Stimulated activated CD4-positive, alpha-beta T cell treated with anti-CD3 and anti-CD28 coated beads, TNF-alpha, amount 100 ng/mL, for 4 hours (primary cell): ENCODE measurements at places on chromosomes 2 and 18.

- no peak for DNase-seq
Observed at GRCh38 chr2:217937446-217937845, 65.3 kb downstream of the TNS1 start.

DNA sequence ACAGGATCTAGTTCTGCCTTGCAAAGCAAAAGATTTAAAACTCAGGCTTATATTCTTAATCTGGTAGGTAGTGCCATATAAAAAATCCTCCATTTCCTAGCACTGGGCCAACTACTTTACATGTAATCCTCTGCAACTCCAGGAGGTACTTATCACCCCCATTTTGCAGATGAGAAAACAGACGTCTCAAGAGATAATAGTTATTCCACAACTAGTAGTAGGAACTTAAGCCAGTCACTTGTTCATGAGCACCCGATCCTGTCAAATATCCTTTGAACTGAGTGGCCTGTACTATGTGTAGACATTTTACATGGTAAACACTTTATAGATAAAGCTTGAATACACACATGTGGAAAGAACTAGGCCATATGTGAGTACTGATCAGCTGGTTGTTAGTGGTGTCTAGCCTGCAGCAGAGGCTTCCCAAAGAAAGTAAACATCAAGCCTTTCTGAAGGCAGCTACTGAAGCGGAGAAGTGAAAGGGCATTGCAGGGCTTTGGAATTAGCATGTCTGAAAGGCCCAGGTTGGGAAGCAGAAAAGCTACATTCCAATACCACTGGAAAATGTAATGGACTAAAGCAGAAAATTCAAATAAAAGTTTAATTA, 48.0 kb downstream of the NAB1 start:
- DNase-seq: no peak

GRCh38 chr18:27763936-27764335, 413.0 kb downstream of the CDH2 start:
- DNase-seq: no peak

GRCh38 chr18:54926593-54927325, 32.5 kb downstream of the CCDC68 start:
- no peak for DNase-seq

DNA sequence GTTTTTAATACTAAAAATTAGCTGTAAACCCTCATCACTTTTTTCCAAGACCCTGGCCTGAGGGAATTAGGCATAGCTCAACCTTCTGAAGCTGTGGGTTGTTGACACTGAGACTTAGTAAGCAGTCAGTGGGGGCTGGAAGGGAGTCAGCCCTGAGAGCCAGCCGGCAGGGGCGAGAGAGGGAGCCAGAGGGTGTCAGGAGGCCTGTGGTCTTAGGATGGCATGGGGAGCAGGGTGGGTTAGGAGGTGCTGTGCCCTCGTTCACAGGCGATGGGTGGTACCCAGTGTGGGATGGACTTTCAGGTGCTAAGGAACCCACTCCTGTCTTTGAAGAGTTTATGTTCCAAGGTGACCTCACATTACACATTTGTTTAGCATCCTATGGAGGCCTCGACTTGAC, 49.3 kb downstream of the IL1RL2 start:
- no peak for DNase-seq

DNA sequence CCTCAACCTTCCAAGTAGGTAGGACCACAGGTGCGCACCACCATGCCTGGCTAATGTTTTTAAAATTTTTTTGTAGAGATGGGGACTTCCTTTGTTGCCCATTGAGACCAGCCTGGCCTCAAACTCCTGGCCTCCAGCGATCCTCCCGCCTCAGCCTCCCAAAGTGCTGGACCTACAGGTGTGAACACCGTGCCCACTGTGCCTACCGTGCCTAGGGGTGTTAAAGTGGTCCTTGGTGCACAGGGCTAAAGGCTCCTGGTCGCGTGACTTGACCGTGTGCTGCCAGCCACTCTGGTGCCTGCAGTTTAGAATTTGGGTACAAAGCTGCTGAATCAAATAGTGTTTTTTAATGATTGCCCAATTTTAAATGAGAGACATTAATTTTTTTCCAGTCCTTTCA, 51.0 kb upstream of the KCNG2 start:
- no peak for DNase-seq

- DNase-seq: no peak
Observed at GRCh38 chr18:34953212-34953611, 88.0 kb upstream of the MAPRE2 start.

DNA sequence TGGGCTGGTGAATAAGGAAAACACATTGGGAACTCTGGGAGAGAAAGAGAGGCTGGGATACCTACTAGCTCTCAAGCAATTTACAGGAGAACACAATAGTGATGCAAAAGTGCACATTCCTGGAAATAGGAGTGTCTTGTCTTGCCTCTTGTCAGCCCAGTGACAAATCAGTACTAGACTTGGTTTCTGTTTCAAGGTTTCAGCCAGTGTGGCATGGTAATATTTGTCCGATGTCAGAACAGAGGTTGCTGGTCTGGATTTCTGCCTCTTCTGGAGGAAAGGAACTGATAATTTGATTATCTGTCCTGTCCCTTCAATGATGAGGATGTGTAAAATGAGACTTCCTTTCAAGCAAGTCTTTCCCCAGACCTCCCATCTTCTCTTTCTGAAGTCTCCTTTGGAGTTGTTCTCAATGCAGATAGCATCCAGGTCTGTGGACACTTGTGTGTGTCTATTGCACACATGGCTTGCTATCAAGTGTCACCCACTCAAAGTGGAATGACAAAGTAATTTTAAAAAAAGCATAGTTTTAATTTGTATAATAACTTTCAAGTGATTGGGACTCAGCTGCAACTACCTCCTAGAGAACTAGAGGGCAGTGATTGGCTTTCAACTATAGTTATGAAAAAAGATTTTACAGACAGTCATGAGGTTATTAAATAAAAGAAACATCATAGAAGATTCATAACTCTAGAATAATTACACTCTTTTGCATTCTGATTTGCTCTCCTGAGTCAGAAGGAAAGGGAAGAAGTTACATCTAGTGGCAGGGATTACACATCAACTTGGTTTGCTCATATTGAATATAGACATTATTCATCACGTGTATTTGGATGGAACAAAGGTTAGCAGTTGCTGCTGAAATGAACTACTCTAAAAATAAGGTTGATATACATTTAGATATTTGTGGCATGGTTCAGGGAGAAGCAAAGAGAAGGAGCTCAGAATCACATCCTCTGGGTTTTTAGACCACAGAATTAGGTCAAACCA, 4.5 kb downstream of the GPR39 start:
- DNase-seq: no peak

DNA sequence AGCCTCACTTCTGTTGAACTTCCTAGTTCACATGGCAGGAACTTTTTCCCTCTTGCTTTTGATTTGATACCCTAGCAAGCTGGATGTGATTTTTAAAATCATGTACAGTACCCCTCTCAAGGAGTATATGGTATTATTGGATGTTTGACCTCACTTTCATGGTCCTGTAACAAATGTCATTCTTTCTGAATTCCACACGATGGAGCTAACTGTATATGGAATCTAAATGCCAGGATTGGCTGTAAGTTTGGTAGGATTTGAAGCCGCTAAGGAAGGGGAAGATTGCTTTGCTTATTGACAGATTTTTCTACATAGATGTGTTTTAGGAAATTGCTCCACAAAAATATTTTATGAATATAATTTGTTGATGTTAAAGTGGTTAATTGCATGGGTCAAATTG, 18.3 kb downstream of the MAIP1 start:
- DNase-seq: no peak

DNA sequence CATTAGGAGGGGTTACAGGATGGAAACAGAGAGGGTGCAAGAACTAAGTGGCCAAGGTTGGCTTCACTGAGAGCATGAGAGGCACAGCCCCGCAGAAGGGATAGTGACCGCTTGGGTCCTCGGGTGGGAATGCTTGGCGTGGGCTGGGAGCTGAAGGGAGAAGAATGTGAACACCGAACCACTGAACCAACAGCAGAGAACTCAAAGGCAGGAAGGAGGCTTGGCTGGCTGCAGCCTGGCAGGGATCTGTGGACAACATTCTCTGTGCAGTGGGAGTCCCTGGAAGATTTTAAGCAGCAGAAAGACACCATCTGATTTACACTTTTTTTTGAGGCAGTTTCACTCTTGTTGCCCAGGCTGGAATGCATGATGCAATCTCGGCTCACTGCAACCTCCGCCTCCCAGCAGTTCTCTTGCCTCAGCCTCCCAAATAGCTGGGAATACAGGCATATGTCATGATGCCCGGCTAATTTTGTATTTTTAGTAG, 33.9 kb downstream of the SOWAHC start:
- DNase-seq: no peak

DNA sequence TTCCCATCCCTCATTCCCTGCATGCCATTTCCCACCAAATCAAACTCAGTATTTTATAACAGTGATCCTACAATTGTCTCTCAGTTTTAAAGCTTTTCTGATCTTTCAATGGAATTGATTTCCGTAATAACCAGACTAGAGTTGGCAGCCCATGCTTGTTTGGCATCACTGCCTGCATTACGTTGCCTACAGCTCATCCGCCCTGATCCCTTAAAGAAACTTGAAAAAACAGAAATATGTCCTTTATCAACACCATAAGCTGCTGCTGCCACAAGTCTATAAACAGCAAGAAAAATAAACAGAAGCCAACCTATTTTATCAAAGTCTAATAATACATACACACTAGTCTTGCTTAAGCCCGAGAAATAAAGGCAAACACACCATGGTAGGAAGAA, 331.0 kb downstream of the METTL4 start:
- no peak for DNase-seq

DNA sequence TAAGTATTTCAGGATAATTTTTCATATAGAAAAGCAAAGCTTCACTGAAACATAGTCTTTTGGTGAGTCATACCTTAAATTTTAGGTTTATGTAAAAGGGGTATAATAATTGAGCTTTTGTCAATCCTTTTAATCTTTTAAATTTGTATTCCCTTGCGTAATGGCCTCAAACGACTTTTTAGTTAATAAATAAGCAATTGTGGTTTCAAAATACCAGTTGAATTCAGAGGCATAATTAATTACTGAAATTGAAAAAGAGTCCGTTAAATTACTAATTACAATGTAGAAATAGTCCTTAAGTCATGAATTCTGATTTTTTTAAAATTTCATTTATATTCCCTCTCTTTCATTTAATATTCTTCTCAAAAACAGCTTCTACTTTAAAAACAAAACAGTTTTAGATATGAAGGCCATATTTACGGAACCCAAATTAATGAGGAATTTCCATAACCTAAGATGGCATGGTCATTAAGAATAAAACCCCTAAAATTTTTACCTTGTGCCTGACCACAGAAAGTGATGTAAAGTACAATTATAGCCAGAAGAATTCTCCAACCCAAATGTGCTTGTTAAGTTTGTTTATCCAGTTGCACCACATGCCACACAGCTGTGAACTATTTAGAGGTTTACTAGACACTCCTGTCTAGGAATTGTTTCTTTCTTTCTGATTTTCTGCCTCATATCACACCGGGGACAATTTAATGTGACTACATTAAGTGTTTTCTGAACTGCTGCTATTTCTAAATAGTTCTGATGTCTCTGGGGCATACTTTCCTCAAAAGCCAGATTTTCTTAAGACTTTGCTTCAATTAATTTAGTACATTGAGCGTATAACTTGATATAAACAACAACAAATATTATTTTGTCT, 60.7 kb upstream of the ITGA4 start:
- DNase-seq: no peak

- DNase-seq: no peak
Observed at GRCh38 chr2:241386519-241386918, 30.4 kb downstream of the FARP2 start.

GRCh38 chr18:8065284-8065683, 498.2 kb downstream of the PTPRM start:
- no peak for DNase-seq

DNA sequence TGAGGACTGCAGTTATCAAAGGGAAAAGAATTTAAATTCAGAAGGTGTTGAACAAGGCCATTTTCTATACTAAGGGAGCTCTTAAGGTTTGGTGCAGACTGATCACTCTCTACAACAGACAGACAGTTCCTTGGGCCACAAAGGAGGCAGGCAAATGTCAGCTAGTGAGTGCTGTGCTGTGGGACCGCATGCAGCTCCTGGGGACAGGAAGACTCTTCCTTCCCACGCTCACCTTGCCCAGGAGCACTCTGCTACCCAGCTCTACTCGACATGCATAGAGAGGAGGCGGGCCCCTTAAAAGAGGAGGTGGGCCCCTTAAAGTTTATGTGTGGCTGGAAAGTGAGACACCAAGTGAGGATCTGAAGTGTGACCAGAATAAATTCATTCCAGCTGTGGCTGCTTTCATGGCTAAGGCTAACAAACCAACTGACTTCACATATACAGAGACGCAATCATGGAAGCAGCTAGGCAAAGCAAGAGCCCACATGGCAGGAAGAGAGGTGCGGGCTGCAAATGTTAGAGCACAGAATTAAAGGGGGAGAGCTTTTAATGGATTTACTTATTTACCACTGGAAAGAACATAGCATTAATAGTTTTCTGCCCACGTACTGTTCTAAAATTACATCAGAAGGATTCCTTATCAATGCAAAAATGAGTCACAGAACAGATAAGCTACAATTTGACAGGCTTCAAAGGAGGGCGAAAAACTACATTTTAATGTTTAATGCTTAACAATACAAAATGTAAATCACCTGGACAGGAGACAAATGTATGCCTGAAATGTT, 101.4 kb upstream of the RNU4ATAC start:
- no peak for DNase-seq

- DNase-seq: peak; percentile 6
Observed at GRCh38 chr2:64525317-64525613, 1.1 kb downstream of the AFTPH start.

- DNase-seq: no peak
Observed at GRCh38 chr2:88838165-88838635, 146.7 kb downstream of the RPIA start.

GRCh38 chr18:25736516-25736915, 353.9 kb downstream of the SS18 start:
- no peak for DNase-seq

- DNase-seq: no peak
Observed at GRCh38 chr2:227853204-227853629, 18.2 kb upstream of the DAW1 start.

DNA sequence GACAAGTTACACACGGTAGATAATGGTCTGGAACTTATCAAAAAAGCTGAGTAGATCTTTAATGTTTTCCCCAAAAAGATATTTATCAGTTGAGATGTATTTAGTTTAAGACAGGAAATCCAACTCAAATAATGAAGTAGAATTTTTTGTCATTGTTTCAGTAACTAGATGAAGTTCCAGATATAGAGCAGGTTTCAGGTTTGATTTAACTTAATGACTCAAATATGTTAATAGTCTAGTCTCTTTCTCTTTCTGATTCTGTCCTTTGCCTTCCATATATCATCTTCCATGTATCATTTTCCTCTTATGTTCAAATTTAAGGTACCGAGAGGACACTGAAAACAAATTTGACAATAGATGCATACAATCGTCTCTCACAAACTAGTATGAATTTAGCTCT, 23.6 kb upstream of the DOCK10 start:
- DNase-seq: no peak

GRCh38 chr2:23707096-23707495, 219.8 kb downstream of the ATAD2B start:
- DNase-seq: no peak

DNA sequence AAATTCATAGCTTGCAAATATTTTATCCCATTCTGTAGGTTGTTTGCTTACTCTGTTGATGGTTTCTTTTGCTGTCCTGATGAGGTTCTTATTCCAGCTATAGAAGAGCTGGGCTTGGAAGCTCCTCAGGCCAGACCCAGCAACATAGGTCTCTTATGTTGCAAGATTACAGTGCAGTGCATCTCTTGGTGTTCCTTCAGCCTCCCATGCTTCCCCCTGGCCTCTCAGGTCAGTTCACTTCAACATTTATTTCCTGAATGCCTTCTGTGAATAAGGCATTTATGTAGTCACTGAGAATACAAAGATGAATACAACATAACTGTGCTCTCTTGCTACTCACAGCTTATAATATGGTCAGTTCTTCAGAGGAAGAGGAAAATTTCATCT, 179.0 kb upstream of the SLC39A10 start:
- no peak for DNase-seq
